Stimulated activated CD4-positive, alpha-beta T cell treated with anti-CD3 and anti-CD28 coated beads, Interleukin-1b, Interleukin-23, amount 100 ng/mL, for 1 hour (primary cell): ENCODE measurements at places on chromosomes 1 and 21.

- DNase-seq = no peak
Observed at GRCh38 chr1:190159146-190159545, 318.5 kb downstream of the BRINP3 start.

DNA sequence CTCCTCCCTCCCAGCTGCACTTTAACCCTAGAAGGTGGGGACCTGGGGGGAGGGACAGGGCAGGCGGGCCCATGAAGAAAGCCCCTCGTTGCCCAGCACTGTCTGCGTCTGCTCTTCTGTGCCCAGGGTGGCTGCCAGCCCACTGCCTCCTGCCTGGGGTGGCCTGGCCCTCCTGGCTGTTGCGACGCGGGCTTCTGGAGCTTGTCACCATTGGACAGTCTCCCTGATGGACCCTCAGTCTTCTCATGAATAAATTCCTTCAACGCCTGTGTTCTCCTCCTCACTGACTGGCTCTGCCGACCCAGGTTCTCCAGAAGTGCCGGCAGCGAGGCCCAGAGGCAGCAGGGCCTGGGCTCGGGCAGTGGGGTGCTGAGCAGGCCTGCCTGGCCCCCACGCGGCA, 6.5 kb upstream of the HTR6 start:
- no peak for DNase-seq

DNA sequence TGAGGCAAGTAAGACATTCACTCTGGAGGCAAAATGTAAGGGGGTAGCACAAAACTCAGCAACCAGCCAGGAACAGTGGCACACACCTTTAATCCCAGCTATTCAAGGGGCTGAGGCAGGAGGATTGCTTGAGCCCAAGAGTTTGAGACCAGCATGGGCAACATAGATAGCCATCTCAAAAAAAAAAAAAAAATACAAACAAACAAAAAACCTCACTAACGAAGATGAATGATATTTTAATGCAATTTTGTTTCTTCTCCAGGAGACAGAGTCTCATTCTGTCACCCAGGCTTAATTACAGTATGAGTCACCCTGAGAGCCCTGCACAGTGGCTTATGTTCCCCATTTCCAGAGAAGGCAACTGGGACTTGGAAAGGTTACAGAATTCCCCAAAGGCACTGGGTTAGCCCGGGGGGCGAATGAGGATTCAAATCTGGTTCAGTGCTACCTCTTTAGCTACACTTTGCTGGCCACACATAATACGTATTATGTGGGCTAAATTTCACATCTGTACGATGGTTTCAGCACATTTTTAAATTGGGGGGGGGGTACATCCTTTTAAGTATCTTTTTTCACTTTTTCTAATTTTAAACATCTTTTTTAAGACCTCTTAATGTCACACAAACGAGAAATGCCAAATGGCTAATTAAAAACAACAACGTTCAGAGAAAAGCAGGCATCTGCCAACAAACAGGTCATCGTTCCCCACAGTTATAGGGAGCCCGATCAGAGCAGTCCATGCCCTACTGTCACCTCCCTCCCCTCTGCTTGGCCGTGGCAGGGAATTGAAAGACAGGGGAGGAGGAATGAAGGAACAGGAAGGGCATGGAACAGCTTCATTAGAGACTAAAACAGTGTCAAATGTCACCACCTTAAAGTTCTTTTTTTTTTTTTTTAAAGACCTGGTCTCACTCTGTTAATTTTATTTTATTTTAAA, 3.5 kb downstream of the CELA2A start:
- DNase-seq = no peak

- no peak for DNase-seq
Observed at GRCh38 chr21:39647476-39647875, 34.7 kb downstream of the B3GALT5 start.

DNA sequence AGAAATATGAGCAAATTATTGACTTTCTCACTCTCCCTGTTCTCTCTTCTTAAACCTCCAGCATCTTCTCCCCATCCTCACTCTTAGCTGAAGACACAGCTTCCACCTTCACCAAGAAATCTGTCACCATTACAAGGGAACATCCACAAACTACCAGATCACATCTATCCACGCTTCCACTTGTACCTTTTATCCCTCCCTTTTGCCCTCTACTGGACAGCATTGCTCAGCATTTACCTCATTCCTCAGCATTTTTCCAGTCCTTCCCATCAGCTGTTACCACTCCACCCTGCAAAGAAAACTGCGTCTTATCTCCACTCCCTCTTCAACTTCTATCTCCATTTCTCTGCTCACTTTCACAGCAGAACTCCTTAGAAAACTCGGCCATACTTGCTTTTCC, 42.6 kb downstream of the KCNJ6 start:
- no peak for DNase-seq

DNA sequence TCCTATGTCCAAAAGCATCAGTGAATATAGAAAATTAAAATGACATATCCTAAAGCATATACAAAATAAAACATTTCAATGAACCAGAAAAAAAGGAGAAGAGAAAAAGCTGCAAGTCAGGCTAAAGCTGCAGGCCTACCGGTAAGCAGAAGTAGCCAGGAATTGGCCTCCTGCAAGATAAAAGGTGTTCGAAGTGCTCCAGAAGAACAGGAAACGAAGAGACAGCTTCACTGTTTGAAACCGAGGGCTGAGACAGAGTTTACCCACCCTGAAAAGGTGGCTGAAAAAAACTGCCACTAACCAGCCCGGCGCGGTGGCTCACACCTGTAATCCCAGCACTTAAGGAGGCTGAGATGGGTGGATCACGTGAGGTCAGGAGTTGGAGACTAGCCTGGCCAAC, 37.4 kb downstream of the NSL1 start:
- no peak for DNase-seq

- no peak for DNase-seq
Observed at GRCh38 chr1:199422206-199422605, 605.3 kb upstream of the NR5A2 start.

GRCh38 chr1:46451948-46452930, 37.4 kb upstream of the DMBX1 start:
- no peak for DNase-seq

DNA sequence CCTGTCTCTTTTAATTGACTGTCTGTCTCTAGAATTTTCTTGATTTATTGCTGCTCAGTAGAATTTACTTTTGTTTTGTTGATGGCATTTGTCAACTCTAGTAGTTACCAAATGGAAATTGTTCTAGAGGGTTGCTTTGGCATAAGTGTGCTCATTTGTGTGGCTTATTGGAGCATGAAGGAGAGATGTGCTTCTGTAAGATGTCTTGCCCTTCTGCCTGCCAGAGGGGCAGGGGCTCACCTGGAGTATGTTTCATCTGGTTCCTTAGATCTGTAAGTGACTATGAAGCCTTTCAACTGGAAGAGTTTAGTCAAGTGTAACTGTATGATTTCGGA, 345.5 kb downstream of the DISC1 start:
- DNase-seq = no peak

- no peak for DNase-seq
Observed at GRCh38 chr1:227905573-227906487, 41.9 kb downstream of the WNT9A start.

DNA sequence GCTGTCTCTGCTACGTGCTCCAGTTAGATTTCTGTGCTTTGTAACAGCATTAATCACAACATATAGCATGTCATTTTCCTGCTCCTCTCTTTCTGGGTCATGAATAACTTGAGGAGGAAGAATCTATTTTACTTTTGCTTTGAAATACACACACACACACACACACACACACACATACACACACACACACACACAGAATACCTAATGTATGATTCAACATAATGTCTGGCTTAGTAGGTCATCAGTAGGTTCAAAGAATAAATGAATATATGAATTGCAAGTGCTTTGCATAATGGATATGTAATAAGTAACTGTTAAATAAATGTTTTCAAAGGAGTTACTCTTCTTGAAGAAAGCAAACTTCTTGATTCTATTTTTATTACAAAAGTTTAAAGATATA, 249.0 kb downstream of the PDE4B start:
- DNase-seq = no peak

DNA sequence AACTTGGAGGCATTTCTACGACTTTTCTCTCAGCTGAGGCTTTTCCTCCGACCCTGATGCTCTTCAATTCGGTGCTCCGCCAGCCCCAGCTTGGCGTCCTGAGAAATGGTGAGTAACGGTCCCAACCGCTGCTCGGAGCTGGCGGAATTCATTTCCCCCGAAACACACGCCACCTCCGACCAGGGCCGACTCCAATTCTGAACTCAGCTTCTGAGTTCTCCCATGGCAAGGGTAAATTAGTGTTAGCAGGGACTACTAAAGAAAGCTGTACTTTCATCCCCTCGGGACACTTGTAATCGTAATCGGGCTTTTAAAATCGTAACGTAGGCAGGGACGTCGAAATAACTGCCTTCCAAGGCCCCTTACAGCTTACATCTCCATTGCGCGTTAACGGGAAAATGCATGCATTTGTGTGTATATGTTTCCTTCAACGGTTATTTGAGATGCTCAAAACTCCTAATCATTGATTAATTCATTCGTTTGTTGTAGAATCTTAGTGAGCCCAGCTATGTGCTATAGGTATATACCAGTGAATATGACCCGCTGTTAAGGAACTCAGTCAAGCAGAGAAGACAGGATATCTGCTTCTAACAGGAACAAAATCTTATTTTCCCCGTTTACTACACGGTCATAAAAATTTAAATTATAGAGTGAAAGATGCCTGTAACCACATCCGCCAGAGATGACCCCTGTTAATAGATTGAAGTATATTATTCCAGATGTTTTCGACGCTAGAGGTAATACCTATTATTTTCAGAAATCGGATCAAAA, 472 bp downstream of the DTL start:
- no peak for DNase-seq

- no peak for DNase-seq
Observed at GRCh38 chr21:26422706-26423105, 150.4 kb downstream of the CYYR1 start.

- DNase-seq = no peak
Observed at GRCh38 chr1:186327331-186327730, 47.7 kb downstream of the TPR start.

GRCh38 chr1:26743426-26744059, 44.2 kb upstream of the PIGV start:
- DNase-seq = no peak

- no peak for DNase-seq
Observed at GRCh38 chr1:49016030-49016977, 239.6 kb upstream of the BEND5 start.

DNA sequence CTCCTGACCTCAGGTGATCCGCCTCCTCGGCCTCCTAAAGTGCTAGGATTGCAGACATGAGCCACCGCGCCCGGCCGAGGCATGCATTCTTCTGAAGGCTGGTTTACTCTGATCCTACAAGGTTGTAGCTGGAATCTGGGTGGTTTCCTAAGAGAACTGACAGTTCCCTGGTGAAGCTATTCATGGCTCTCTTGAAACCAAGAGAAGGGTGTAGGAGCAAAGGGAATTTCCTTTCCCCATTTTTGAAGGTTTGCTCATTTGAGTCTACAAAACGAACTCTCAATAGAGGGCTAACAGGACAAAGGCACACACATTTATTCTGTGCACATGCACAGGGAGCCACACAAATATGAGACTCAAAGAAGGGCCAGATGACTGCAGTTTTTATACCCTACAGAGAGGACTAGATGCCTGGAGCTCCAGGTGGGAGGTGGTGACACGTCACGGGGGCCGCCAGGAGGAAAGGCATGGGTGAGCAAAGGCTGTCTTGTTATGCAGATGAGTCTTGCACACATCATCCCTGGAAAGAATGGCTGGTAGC, 49.5 kb upstream of the ERRFI1 start:
- no peak for DNase-seq

GRCh38 chr1:99745061-99745460, 21.4 kb downstream of the FRRS1 start:
- DNase-seq = no peak

- DNase-seq = no peak
Observed at GRCh38 chr1:232743999-232744398, 61.2 kb upstream of the MAP10 start.

GRCh38 chr1:11855430-11855829, 3.3 kb downstream of the NPPB start:
- DNase-seq = no peak

GRCh38 chr1:165387961-165388360, 31.4 kb upstream of the LMX1A start:
- DNase-seq = no peak

GRCh38 chr1:103576065-103576464, 4.7 kb downstream of the AMY2B start:
- DNase-seq = no peak

DNA sequence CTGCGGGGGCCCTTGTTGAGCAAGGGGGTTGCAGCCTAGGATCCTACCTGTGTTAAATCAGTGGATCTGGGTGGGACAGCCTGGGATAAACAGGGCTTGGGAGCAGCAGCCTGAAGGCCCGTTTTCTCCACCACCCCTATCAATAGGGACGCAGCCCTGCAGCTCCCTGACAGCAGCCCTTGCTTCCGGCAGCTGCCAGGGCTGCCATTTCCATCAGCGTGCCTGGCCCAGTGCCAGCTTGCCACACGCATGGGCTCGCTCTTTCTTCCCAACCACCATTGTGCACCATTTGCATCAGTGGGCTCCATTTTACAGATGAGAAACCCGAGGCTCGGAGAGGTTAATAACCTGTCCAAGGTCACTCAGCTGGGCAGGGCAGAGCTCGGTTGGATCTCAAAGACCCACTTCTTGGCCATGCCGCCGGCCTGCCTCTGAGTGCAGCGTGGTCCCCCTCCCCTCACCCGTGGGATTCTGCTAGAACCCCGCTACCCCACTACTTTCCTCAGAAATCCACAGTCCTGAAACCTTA, 3.8 kb downstream of the WNT4 start:
- no peak for DNase-seq

DNA sequence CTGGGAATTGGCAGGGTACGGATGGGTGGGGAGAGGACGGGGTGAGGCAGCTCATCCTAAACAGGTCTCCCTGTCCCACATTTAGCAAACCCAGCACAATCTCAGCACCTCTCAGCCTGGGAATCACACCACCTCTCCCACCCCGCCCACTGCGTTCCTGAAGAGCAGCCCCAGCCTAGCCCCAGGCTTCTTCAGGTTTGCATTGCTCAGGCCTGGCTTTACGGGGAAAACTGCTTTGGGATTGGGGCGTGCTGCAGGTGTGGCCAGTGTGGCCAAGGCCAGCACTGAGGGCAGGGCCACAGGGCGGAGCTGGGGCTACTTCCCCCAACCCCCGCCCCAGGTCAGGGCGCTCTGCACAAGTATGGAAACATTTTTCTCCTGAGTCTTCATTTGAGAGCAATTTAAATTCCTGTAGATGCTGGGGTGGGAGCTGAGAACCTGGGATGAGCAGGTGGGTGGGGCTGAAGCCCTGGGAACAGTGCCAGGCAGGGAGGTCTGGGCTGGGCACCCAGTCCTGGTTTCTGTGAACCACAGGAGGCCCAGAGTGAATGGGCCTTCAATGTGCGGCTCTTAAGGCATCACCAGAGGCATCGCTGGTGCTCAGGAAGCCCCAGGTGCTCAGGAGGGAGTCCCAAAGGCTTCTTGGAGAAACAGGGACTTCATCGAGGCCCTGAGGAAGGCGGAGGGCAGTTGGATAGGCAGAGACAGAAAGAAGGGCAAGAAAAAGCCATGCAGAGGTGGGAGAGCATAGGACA, 24.1 kb downstream of the TNNT2 start:
- DNase-seq = no peak
